ENCODE measurements at places on chromosomes 1 and 21. TPM values are rescaled to one million over a fixed set of nuclear protein-coding genes. Genes with fewer than 3 reads are reported as not detected.

GRCh38 chr1:161207173-161207572 is 5.0 kb downstream of the NDUFS2 start:
- DNase-seq = no peak

- no peak for DNase-seq
Measured at GRCh38 chr1:42046761-42047507, 106.3 kb upstream of the GUCA2B start.

DNA sequence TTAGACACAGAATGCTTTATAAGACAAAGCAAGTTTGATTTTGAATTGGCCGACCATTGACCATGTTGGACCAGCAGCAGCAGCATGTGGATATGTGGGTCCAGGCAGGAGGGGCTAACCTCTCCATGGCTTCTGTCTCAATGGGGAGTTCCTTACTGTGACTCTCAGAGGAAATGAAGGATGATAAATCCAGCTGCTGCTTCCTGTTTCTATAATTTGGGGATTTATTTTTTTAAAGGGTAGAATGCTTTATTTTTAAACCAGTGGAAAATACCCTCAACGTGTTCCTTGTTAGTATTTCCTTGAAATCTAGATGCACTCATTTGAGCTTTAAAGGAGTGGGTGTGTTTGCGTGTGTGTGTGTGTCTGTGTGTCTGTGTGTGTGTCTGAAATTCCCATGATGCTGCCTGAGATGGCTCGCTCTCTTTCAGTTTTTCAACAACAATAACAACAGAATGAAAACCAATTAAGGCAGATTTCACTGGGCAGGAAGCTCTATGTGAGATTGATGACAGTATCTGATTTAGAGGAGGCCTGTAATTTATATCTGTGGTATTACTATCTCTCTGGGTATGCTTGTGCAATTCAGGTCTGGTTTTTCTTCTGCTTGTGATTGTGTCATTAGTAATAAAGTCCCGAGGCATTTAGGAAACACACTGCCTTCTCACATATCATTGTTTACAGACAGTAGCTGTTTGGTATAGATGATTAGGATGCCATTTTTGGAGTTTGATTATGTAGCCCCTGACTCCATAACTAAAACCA is 86.1 kb upstream of the ZNF326 start:
- DNase-seq = no peak

DNA sequence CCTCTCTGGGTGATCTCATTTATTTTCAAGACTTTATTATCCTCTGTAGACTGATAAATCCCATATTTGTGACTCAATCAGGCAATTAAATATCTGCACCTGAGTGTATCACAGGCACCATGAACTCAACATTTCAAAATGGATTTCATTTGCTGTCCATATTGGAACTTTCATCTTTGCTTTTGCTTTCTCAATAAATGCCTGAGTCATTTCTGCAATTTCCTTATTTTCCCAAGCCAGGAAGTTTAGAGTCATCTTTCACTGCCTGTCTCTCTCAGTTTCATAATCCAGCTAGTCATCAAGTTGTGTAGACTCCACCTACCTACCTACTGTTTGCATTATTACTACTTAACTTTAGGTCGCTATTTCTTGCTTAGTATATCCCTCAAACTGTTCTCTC is 540.9 kb downstream of the LMO4 start:
- no peak for DNase-seq

- no peak for DNase-seq
Measured at GRCh38 chr21:34073749-34074282, 438 bp downstream of the MRPS6 start.

DNA sequence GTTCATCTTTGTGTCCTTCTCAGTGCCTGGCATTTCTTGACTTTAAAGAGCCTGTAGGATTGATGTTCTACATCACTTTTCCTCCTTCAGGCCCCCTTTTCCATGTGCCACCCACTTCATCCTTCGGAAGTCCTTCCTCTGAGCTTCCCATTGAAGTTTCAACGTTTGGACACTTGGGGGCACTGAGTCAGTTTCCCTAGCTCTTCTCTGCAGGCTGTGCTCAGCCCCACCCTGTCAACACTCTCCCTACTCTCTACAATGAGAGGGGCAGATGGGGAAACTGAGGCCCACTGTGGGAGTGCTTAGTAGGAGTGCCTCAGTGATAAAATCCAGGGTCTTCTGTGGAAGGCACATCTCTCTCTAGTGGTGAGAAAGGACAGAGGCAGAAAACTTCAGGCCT is 11.9 kb downstream of the KCNJ10 start:
- DNase-seq = peak; percentile 57

DNA sequence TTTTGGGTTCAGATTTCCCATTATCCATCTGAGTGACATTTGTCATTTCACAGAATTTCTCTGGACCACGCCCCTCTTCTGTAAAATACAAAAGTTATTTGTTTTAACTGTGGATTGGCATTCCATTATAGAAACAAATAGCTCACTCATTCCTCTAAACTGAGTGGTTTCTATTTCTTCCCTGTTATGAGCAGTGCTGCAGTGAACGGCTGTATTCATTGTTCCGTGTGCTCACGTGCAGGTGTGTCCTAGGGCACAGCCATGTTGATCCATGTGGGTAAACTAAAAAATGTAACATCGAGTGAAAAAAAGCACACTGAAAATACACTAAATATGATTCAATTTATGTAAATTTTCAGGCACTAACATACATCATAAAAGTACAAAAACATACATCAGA is 27.0 kb upstream of the IL12RB2 start:
- DNase-seq = peak; percentile 66

- DNase-seq = no peak
Measured at GRCh38 chr21:14405225-14405624, 22.3 kb upstream of the HSPA13 start.

DNA sequence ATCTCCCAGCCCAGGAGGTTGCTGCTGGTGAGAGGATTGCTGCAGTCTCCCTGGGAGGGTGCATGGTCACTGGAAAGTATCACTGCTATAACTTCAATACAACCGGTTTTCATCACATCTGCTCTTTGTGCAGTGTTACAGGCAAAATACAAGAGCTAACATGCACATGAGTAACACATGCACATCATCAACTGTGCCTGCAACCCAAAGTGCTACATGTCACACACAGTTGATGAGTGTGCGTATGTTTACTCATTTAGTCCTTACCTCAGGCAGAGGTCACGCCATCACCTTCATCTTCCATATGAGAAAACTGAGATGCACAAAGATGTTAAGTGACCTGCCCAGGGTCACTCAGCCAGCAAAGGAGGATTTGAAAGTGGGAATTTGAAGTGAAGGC is 277.7 kb downstream of the FAM72C start:
- DNase-seq = no peak

DNA sequence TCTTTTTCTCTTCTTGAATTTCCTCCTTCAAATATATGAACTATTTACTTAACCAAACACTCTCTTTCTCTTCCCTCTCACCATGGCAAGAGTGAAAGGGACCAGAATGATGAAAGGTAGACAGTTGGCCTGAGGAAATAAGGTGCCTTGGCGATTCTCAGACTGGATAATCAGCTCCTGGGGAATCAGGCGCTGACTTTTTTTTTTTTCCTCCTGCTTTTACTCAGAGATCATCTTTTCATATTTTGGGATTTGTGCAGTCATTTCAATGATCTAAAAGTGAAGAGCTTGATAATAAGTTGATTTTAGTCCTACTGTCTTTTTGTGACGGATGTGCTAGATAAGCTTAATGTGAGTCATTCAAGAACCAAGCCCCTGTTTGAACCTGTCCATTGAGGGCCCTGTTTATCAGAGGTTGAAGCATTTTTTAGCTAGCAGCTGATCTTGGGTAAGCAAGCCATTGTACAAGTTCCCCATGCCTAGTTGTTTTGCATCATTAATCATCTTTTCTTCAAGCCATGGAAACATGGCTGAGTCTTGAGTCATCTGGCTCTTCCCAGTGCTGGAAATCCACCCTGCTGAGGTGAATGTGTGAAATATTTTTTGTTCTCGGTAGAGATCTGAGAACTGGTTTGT is 40.8 kb downstream of the ITSN1 start:
- no peak for DNase-seq

DNA sequence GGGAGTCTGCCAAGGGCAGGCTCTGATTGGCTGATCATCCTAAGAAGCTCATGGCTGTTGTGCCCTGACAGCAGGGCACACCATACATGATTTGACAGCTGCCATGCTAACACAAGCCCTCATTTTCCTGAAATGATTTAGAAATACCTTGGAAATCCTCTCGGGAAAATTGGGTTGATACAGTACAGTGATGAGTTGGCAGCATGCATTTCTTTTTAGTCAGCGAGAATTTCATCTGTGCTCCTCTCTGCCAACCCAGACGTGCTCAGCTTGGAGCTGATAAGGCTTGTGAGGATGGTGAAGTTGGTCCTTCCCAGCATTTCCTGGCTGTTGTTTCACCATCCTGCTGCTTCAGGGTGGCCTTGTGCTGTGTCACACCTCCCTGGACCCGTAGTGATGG is 22.6 kb upstream of the KCNQ4 start:
- DNase-seq = no peak

- DNase-seq = no peak
Measured at GRCh38 chr1:37404711-37405110, 69.7 kb upstream of the ZC3H12A start.

DNA sequence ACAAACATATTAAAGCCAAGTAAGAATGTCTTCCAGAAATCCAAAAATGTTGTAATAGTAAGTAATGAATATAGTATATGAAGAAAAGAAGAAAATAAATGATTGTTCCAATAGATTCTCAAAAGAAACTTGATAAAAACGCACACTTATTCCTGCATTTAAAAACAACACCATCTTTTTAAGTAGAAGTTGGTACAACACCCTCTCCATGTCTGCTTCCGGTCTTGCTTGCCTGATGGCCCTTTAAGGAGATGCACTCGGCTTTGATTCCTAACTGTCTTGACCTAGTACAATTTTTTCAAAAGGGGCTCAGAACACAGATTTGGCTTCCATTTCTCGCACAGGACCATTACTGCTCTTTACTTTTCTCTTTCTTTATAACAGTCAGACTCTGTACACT is 9.0 kb downstream of the CLCA1 start:
- DNase-seq = no peak

GRCh38 chr1:176693697-176694329 is 230.8 kb downstream of the PAPPA2 start:
- no peak for DNase-seq

GRCh38 chr1:43933386-43934100 is at the start of gene ARTN:
Gene ARTN (plus strand): TSS chr1:43933801. CDS start chr1:43935657, 1,856 bp downstream.
- DNase-seq = no peak

DNA sequence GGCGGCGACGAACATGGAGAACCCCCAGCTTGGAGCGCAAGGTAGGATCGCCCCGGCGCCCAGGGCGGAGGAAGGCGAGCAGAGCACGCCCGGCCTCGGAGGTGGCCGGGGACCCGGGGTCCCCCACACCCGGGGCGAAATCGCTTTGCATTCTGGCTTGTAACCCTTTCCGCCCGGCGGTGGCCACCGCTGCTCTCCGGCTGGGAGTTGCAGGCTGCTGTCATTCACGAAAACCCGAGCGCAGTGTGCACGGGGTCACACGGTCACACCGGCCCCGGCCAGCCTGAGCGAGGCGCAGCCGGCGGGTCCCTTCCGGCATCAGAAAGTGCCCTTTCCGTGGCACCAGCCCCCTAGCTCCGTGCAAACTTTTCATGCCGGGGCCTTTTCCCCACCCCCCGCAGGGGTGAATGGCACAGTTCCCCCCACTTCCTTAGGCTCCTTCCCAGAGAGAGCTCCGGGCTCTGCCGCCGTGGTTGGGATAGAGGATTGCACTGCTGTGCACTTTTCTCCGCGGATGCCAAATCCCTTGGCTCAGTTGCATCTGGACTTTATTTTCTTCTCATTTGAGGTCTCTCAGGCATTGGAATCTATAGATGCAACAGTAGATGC is 802 bp downstream of the KAZN start:
- no peak for DNase-seq

GRCh38 chr1:6824665-6825368 is 39.6 kb downstream of the CAMTA1 start:
- no peak for DNase-seq

ASPM gene
- total RNA-seq = 20.7 TPM

LENEP gene
- total RNA-seq = 0.48 TPM

PAQR6 gene
- total RNA-seq = 0.13 TPM

FBXO2 gene
- total RNA-seq = 2.2 TPM

RER1 gene
- 181 TPM for total RNA-seq

BNIPL gene
- 0.11 TPM for total RNA-seq
